Stimulated activated CD8-positive, alpha-beta memory T cell treated with anti-CD3 and anti-CD28 coated beads, Interleukin-4, amount 100 ng/mL, for 1 hour (primary cell): ENCODE measurements at places on chromosomes 1 and 21.

DNA sequence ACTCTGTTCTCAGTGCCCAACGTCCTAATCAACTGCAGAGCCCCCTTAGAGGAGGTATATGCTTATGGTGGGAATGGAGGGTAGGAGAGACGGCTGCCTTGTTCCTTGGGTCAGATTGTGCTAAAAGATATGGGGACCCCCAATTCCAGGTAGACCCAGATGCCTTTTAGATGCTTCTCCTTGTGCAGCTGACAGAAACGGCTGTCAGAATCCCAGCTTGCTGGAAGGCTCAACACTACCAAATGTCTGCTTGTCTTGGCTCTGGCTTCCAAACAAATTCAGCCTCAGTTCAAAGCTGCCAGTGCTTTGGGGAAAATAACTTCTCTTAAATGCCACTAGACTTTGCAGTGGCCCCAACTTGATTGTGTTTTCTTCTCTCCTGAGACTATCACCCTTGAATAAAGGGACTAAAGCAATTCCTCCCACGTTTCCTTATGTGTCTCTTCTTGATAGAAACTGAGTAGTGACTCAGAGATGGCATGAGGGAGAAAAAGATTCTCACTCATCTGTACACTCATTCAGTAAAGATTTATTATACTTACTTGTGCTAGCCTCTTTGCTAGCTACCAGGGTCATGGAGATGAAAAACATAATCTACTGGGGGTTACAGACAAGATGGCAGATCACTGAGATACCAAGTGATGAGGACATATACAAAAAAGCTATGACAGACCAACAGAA lies 3.4 kb upstream of the RNF19B start:
- DNase-seq = no peak

DNA sequence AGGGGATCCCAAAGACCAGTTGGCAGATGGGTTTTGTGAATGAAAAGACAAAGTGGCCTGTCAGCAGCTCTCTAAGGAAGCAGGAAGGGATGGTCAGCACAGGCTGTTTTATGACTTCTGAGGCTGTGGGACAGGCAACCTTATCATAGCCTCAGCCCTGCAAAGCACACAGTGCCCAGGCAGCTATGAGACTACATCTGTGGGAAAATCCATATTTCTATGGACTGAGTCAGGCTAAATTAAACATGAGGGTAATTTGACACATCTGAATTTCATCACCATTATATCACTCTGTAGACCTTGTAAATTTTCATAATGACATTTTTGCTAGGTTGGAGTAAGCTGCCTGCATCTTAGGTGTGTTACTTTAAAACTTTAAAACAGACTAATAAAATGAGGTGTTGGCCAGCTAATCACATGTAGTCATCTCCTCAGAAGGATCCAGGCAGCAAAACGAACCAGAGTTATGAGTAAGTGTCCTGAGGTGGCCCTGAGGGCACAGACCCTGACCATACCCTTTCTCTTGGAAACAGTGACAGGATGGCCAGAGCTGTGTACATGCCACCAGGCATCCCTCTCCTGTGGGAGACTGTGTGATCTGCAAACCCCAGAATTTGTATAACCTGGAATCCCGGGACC lies 14.6 kb downstream of the NGF start:
- DNase-seq = no peak

DNA sequence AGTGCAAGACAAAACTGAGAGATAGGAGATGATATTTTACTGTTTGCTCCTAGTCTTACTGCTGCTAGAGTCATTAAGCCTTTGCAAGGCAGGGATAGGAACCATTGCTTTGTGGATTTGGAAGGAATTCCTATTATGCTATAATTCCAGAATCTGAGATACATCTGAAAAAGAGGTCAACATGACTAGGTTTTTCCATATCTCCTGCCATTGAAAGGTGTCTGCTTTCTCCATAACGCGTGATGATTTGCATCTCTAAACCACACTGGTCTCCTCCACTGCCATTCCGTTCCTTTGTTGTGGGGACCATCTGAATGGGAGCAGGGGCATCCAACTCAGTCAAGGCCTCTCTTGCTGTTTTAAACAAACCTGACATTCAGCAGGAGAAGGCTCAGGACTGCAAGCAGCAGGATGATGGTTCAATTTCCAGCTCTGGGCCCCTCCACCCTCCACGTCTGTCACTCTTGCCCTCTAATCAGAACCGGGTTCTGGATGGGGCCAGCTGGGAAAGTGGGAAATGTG lies 45.2 kb downstream of the PLPP3 start:
- no peak for DNase-seq

- no peak for DNase-seq
These were observed 48.7 kb downstream of the TNN start for GRCh38 chr1:175116210-175116798.
